ENCODE measurements at places on chromosomes 12 and 14.

- DNase-seq = peak; percentile 36
Measured at GRCh38 chr12:54390668-54391551, 6.4 kb upstream of the ZNF385A start.

GRCh38 chr12:85057370-85057963, 21.3 kb downstream of the LRRIQ1 start:
- no peak for DNase-seq

GRCh38 chr12:43711348-43711747, 47.2 kb downstream of the PUS7L start:
- DNase-seq = no peak

GRCh38 chr12:106304001-106304421, 1.5 kb downstream of the TCP11L2 start:
- no peak for DNase-seq

DNA sequence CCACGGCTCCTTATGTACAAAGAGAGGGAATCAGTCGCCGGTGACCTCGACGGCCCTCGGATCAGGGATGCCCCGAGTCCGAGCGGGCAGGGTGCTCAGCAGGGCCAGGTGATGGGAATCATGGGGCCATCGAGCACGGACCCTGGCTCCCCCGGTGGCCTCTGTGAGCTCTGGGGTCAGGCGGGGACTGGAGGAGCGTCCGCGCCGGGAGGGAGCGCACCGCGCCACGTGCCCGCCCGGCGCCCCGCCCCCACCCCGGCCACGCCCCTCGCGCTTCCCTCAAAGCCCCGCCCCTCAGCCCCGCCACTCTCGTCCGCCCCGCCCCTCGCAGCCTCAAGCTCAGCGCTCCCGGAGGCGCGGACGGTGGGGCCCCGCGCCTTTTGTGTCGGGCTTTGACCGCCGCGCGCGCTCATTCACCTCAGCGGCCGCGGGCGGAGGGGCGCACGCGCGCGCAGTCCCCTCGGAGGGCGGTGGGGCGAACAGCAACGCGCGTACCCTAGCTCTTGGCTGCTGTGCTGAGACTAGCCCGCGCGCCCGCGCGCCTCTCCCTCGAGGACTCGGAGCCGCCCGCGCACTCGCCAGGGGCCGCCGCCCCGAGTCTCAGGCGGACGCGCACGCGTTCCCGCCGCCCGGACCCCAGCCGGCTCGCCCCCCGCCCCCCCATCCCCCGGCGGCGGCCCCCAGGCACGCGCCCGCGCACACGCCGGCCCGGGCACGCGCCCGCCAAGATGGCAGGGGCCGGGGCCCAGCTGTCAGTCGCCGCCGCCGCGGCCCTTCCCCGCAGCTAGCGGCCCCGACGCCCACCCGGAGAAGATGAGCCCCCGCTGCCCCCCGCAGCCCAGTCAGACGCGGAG, 93.9 kb upstream of the EVL start:
- DNase-seq = peak; percentile 66
